ENCODE measurements at places on chromosomes 6 and 20.

DNA sequence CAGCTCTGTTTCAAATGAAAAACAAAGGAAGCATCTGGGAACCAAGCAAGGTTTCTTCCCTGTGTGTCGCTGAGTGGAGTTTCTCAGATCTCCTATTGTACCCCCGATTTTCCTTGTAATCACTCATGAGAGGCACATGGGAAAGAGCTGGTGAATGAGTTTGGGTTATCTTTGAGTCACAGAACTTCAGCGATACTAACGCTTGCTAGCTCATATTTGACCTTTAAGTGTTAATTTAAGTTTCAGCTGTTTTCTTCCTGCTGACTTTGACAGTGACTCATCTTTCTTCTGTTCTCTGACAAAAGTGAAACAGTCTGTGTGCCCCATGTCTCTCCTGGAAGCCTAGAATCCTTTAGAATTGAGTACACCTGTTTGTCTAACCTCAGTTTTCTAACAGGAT is 261.1 kb upstream of the RGS17 start:
- DNase-seq = no peak
- H3K27me3 ChIP-seq = peaks cover 4% of the 10 kb centered on the region

- no peak for DNase-seq
- no peak overlapping the region for H3K4me3 ChIP-seq
- H3K27me3 ChIP-seq = peaks cover 34% of the 10 kb centered on the region
- no peaks in the 10 kb centered on the region for H3K36me3 ChIP-seq
- H3K27ac ChIP-seq = no peak overlapping the region
- H3K4me1 ChIP-seq = no peaks in the 10 kb centered on the region
These were observed 90.4 kb upstream of the ISM1 start for GRCh38 chr20:13130707-13131103.

DNA sequence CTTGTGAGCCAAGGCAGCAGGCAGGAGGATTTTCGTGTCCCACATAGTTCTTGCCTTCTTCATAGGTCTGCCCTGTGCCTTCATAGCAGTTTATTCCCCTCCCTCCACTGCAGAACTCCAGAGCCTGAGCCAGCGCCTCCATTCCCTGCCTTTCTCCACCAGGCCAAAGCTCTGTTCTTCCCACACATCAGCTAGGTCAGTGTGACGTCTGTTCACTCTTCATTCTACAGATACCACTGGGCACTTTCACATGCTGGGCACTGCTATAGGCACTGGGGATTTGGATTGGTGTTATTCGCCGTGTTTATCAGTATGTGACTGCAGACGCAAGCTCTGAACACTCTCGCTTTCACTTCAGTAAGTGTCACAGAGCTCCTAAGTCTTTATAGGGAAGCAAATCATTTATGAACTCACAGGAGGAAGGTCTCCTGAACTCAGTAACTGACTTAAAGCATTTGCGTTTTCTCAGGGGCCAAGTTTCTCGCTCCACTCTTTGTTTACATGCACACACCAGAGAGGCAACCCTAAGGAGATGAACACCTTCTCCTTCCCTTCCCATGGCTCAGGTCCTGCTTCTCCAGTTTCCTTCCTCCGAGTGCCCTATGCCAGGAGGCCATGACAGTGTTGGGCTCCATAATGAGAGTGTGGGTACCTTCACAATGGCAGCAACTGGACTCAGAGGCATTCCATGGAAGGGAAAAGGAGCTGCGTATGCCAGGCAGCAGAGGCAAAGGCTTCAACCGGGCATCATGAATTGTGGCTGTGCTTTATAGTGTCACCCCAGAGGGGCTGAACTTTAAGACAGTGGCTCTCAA is 6.3 kb upstream of the APMAP start:
- no peak for DNase-seq
- no peak overlapping the region for H3K4me3 ChIP-seq
- peaks cover 16% of the 10 kb centered on the region for H3K27me3 ChIP-seq

GRCh38 chr20:48826069-48826468 is 1.7 kb downstream of the PREX1 start:
- DNase-seq = no peak
- H3K27ac ChIP-seq = no peak overlapping the region
- H3K4me1 ChIP-seq = peaks cover 8% of the 10 kb centered on the region
- H3K36me3 ChIP-seq = no peaks in the 10 kb centered on the region
- no peaks in the 10 kb centered on the region for H3K27me3 ChIP-seq

GRCh38 chr6:73738367-73739028 is 42.5 kb downstream of the CD109 start:
- H3K27me3 ChIP-seq = no peaks in the 10 kb centered on the region
- H3K27ac ChIP-seq = no peak overlapping the region
- H3K36me3 ChIP-seq = no peaks in the 10 kb centered on the region
- H3K4me3 ChIP-seq = no peak overlapping the region

DNA sequence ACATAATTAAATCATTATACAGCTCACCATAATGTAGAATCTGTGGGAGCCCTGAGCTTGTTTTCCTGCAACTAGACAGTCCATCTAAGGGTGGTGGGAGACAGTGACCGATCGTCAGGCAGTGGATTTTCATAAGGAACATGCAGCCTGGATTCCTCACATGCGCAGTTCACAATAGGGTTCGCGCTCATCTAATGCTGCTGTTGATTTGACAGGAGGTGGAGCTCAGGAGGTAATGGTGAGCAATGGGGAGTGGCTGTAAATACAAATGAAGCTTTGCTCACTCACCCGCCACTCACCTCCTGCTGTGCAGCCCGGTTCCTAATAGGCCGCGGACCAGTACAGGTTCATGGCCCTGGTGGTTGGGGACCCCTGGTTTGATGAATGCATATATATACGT is 141.5 kb downstream of the TBC1D7 start:
- no peak overlapping the region for H3K27ac ChIP-seq
- H3K4me1 ChIP-seq = no peaks in the 10 kb centered on the region
- peaks cover 63% of the 10 kb centered on the region for H3K27me3 ChIP-seq
- H3K4me3 ChIP-seq = no peak overlapping the region

GRCh38 chr20:532530-532929 is 11.1 kb downstream of the CSNK2A1 start:
- H3K27me3 ChIP-seq = no peaks in the 10 kb centered on the region
- DNase-seq = no peak
- H3K4me3 ChIP-seq = no peak overlapping the region
- no peaks in the 10 kb centered on the region for H3K36me3 ChIP-seq
- no peak overlapping the region for H3K27ac ChIP-seq

- H3K27me3 ChIP-seq = no peaks in the 10 kb centered on the region
- H3K4me1 ChIP-seq = no peaks in the 10 kb centered on the region
- no peaks in the 10 kb centered on the region for H3K36me3 ChIP-seq
- DNase-seq = no peak
- no peak overlapping the region for H3K27ac ChIP-seq
- H3K4me3 ChIP-seq = no peak overlapping the region
These were observed 87.9 kb downstream of the MMS22L start for GRCh38 chr6:97195117-97195516.

DNA sequence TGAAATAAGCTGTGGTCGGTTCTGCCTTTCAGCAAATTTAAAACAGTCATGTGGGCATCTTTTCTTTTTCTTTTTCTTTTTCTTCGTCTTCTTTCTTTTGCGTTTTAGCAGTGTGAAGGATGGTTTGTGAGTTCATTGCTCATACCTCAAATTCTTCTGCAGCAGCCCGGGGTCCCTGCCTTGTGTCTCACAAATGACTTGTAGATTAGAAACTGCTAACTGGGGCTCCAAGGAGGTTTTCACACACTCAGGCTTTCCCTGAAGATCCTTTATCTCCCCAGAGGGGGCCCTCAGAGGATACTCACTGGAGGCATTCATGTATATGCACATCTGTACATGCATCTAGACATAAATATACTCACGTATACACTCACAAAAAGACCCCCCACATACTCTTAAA is 1.7 kb downstream of the SMOC2 start:
- DNase-seq = no peak
- no peaks in the 10 kb centered on the region for H3K36me3 ChIP-seq
- no peak overlapping the region for H3K27ac ChIP-seq
- H3K27me3 ChIP-seq = peaks cover 21% of the 10 kb centered on the region

- H3K4me1 ChIP-seq = peaks cover 3% of the 10 kb centered on the region
- no peaks in the 10 kb centered on the region for H3K36me3 ChIP-seq
- H3K27ac ChIP-seq = no peak overlapping the region
- DNase-seq = no peak
- H3K4me3 ChIP-seq = no peak overlapping the region
These were observed 137.9 kb upstream of the EXOC2 start for GRCh38 chr6:830667-831327.

DNA sequence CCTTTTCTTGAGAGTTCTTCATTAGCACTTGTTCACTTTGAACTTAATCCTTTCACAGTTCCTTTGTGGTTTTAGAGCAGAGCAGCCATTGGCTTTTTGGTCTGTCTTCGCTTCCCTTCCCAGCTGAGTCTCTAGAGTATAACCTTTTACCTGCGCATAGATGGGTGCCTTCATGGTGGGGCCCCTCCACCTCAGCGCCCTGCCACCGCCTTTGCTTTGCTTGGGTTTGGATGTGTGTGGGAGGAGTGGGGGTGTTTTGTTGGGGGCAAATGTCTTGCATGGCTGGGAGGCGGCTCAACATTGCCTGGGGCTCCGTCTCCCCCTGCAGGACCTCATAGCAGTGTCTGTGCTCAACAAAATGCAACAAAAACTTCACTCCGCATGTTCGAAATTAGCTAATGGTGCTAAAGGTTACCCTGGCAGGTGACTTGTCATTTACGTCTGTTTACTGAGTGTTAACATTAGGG is 11.9 kb downstream of the PYGB start:
- peaks cover 5% of the 10 kb centered on the region for H3K4me1 ChIP-seq
- no peak overlapping the region for H3K27ac ChIP-seq
- 0 out of 2 replicates have a peak, but pooled peaks cover 4% of the 10 kb centered on the region for H3K36me3 ChIP-seq
- no peaks in the 10 kb centered on the region for H3K27me3 ChIP-seq
- no peak for DNase-seq

DNA sequence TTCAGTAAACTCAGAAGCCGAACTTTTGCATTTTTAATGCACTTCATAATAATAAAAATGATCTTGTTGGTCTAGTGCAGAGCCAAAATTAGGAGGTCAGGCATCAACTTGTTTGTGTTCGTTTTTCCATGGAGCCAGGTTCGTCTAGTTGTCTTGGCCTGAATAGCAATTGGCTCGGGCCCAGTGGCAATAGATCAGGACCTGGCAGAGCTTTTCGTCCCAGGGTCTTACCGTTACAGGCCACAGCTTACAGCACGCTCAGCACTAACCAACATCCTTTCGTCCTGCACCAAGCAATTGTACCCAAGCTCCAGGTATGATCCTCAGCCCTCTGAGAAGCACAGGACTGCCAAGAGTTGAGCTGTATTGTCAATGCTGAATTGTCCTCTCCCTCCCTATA is 240.5 kb upstream of the PLN start:
- no peaks in the 10 kb centered on the region for H3K36me3 ChIP-seq
- no peak overlapping the region for H3K4me3 ChIP-seq
- no peaks in the 10 kb centered on the region for H3K27me3 ChIP-seq
- H3K4me1 ChIP-seq = no peaks in the 10 kb centered on the region

DNA sequence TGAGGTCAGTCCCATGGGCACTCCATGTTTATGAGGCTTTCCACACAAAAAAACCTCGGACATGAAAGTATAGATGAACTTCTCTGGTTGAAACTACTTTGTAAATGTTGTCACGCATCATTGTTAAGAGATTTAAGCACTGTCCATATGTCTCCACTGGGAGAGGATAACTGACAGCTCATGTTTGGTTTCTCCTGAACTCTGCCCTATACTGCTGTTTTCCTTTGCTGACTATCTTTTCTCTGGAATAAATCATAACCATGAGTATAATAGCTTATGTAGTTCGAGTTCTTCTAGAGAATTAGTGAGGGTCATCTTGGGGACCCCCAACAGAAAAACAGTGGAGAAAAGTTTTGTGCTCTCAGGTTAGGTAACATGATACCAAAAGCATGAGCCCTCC is 14.3 kb downstream of the THEMIS start:
- H3K4me3 ChIP-seq = no peak overlapping the region
- DNase-seq = no peak
- H3K27ac ChIP-seq = no peak overlapping the region
- no peaks in the 10 kb centered on the region for H3K27me3 ChIP-seq

GRCh38 chr20:19907326-19908056 is 109.7 kb upstream of the NAA20 start:
- no peak for DNase-seq
- H3K27ac ChIP-seq = no peak overlapping the region
- no peaks in the 10 kb centered on the region for H3K4me1 ChIP-seq

GRCh38 chr6:160431226-160431625 is 83.0 kb downstream of the SLC22A3 start:
- H3K27ac ChIP-seq = no peak overlapping the region
- H3K4me3 ChIP-seq = no peak overlapping the region
- H3K4me1 ChIP-seq = no peaks in the 10 kb centered on the region
- H3K27me3 ChIP-seq = peaks cover 5% of the 10 kb centered on the region
- no peak for DNase-seq

GRCh38 chr6:33008944-33009861 is at the start of gene HLA-DOA:
TSS of gene HLA-DOA (minus strand) at chr6:33009591.
- H3K27me3 ChIP-seq = no peaks in the 10 kb centered on the region

- no peaks in the 10 kb centered on the region for H3K36me3 ChIP-seq
- no peaks in the 10 kb centered on the region for H3K4me1 ChIP-seq
- H3K27me3 ChIP-seq = no peaks in the 10 kb centered on the region
- DNase-seq = no peak
- no peak overlapping the region for H3K4me3 ChIP-seq
These were observed 23.8 kb downstream of the MYT1 start for GRCh38 chr20:64188091-64188490.

- no peak for DNase-seq
- no peak overlapping the region for H3K4me3 ChIP-seq
- H3K4me1 ChIP-seq = no peaks in the 10 kb centered on the region
- H3K27ac ChIP-seq = no peak overlapping the region
- peaks cover 84% of the 10 kb centered on the region for H3K36me3 ChIP-seq
- H3K27me3 ChIP-seq = no peaks in the 10 kb centered on the region
These were observed 30.8 kb downstream of the JAG1 start for GRCh38 chr20:10642856-10643559.

DNA sequence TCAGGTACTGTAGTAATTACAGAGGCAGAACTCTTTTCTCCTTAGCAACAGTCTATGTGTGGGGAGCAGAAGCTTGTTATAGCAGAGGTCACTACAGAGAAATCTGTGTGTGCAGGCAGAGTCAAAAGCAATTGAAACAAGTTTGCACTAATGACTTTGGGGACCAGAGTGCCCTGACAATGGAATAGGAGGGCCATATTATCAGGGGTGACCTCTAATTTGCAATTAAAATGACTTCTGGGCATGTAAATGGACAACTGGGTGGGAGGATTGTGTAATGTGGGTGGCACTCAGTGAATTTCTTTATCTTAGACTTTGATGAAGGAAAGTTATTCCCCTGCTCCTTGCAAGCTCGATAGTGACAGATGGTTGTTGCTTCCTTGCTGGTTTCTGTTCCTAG is 127.2 kb downstream of the PLCB4 start:
- no peak overlapping the region for H3K4me3 ChIP-seq
- peaks cover 10% of the 10 kb centered on the region for H3K4me1 ChIP-seq
- H3K36me3 ChIP-seq = no peaks in the 10 kb centered on the region
- no peak overlapping the region for H3K27ac ChIP-seq
- no peaks in the 10 kb centered on the region for H3K27me3 ChIP-seq
- no peak for DNase-seq

DNA sequence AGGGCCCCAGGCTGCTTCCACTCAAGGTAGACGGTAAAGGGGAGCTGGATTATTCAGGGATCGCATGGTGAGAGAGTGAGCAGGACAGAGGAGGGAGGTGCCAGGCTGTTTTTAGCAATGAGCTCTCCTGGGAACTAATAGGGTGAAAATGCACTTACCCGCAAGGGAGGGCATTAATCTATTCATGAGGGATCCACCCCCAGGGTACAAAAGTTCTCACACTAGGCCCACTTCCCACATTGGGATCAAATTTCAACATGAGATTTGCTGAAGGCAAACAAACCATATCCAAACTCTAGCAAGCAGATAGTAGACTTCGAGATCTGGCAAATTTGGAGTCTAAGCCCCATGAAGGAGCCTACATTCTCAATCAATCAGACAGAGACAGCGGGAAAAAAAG is 408.6 kb downstream of the RNF144B start:
- no peak for DNase-seq
- no peaks in the 10 kb centered on the region for H3K4me1 ChIP-seq
- H3K27me3 ChIP-seq = no peaks in the 10 kb centered on the region
- H3K27ac ChIP-seq = no peak overlapping the region
- H3K4me3 ChIP-seq = no peak overlapping the region

Data from HCT116 (cell line).